ENCODE measurements at places on chromosomes 13 and 19.

GRCh38 chr13:48431987-48432615 lies 19.2 kb upstream of the LPAR6 start:
- DNase-seq = no peak
- no peaks in the 10 kb centered on the region for H3K36me3 ChIP-seq
- no peak overlapping the region for H3K4me3 ChIP-seq
- no peaks in the 10 kb centered on the region for H3K27me3 ChIP-seq
- H3K4me1 ChIP-seq = no peaks in the 10 kb centered on the region
- no peak overlapping the region for H3K27ac ChIP-seq

- no peak overlapping the region for H3K4me3 ChIP-seq
- no peaks in the 10 kb centered on the region for H3K27me3 ChIP-seq
- DNase-seq = no peak
- no peaks in the 10 kb centered on the region for H3K36me3 ChIP-seq
- no peak overlapping the region for H3K27ac ChIP-seq
Measured at GRCh38 chr19:34844277-34844676, 71.3 kb upstream of the ZNF599 start.

- H3K4me3 ChIP-seq = no peak overlapping the region
- H3K27ac ChIP-seq = no peak overlapping the region
- H3K36me3 ChIP-seq = no peaks in the 10 kb centered on the region
- DNase-seq = no peak
- H3K27me3 ChIP-seq = no peaks in the 10 kb centered on the region
- H3K4me1 ChIP-seq = no peaks in the 10 kb centered on the region
Measured at GRCh38 chr13:30021611-30022010, 171.2 kb upstream of the UBL3 start.

- no peak overlapping the region for H3K4me3 ChIP-seq
- peaks cover 60% of the 10 kb centered on the region for H3K36me3 ChIP-seq
Measured at GRCh38 chr19:32631381-32631780, 43.6 kb downstream of the ANKRD27 start.

GRCh38 chr19:48734625-48735024 lies 5.8 kb downstream of the RASIP1 start:
- no peaks in the 10 kb centered on the region for H3K36me3 ChIP-seq
- H3K4me1 ChIP-seq = peaks cover 10% of the 10 kb centered on the region
- no peak for DNase-seq
- no peak overlapping the region for H3K27ac ChIP-seq
- no peaks in the 10 kb centered on the region for H3K27me3 ChIP-seq

DNA sequence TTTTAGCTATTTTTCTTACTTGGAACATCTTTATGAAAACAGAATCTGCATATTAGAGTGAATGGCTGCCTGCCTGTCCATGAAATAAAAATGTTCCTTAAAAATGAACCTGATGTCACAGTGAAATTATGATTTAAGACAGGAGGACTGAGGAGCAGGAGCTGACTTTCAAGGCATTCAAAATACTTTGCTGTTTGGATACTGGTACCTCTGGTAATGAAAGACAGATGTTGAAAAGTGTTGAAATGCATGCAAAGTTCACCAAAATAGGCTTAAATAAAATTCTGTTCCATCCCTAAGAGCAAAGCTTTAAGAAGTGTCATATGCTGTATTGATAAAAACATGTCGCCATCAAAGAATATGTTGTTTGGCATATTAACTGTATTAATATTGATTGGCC lies 1.7 kb downstream of the ARHGEF7 start:
- peaks cover 11% of the 10 kb centered on the region for H3K4me1 ChIP-seq
- H3K27ac ChIP-seq = no peak overlapping the region
- H3K4me3 ChIP-seq = no peak overlapping the region
- H3K36me3 ChIP-seq = no peaks in the 10 kb centered on the region

GRCh38 chr13:99067159-99067985 lies 89.5 kb upstream of the DOCK9 start:
- no peaks in the 10 kb centered on the region for H3K27me3 ChIP-seq
- H3K4me1 ChIP-seq = peaks cover 11% of the 10 kb centered on the region
- no peak overlapping the region for H3K27ac ChIP-seq
- H3K36me3 ChIP-seq = no peaks in the 10 kb centered on the region

DNA sequence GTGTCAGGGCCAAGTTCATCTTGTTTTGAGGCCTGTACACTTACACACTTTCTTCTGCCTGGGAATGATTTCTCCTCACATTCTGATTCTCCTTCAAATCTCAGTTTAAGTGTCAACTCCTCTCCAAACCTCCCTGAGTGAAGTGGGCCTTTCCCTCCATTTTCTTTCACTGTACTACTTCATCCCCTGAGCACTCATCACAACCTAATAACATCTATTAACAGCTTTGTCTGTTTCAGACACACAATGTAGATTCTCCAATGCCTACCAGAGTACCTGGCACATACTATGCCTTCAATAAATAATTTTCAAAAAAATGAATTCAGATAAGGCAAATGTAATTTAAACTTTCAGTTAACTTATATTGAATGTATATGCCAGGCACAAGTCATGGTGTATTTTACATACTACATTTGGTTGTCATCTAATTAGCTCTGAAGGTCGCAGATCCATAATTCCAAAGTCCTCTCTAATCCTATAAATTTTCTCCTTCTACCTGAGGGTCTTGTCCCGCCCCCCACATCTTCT lies 357 bp upstream of the COG6 start:
- no peaks in the 10 kb centered on the region for H3K27me3 ChIP-seq
- no peak for DNase-seq
- peak overlapping the region; percentile 70 for H3K27ac ChIP-seq
- peaks cover 11% of the 10 kb centered on the region for H3K4me1 ChIP-seq

- peak overlapping the region; percentile 93 for H3K4me3 ChIP-seq
- H3K27ac ChIP-seq = peak overlapping the region; percentile 98
- H3K4me1 ChIP-seq = no peaks in the 10 kb centered on the region
- peak; percentile 96 for DNase-seq
- no peaks in the 10 kb centered on the region for H3K36me3 ChIP-seq
- H3K27me3 ChIP-seq = no peaks in the 10 kb centered on the region
Measured at GRCh38 chr19:13154241-13154778, 4.1 kb downstream of the IER2 start.

DNA sequence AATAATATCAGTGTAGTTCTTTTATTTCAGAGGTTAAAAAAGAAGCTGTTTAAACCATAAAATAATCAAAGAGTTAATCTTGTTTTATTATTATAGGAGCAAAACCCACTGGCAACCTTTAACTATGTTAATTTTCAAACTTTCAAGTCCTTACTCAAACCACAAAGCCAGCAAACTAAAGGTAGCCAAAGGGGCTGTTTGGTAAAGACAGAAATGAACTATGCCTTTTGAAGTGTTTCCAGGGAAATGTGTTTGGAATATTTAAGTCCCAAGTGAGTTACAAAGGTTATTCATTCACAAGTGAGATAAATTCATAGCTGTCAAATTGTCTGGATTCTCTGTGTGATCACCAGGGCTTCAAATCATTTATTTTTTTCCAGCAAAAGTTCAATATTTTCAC lies 264.7 kb downstream of the MZT1 start:
- no peaks in the 10 kb centered on the region for H3K4me1 ChIP-seq
- DNase-seq = no peak
- no peaks in the 10 kb centered on the region for H3K27me3 ChIP-seq
- no peak overlapping the region for H3K4me3 ChIP-seq
- no peak overlapping the region for H3K27ac ChIP-seq
- no peaks in the 10 kb centered on the region for H3K36me3 ChIP-seq

GRCh38 chr19:35781650-35782049 lies 6.3 kb downstream of the ARHGAP33 start:
- H3K27me3 ChIP-seq = no peaks in the 10 kb centered on the region
- H3K4me1 ChIP-seq = no peaks in the 10 kb centered on the region
- H3K27ac ChIP-seq = no peak overlapping the region
- DNase-seq = no peak

DNA sequence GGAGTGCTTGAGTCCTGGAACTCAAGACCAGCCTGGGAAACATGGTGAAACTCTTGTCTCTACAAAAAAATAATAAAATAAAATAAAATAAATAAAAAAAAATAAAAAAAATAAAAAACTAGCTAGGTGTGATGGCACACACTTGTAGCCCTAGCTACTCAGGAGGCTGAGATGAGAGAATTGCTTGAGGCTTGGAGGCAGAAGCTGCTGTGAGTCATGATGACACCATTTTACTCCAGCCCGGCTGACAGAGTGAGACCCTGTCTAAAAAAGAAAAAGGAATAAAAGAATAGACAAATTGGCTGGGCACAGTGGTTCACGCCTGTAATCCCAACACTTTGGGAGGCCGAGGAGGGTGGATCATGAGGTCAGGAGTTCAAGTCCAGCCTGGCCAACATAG lies 1168.9 kb downstream of the SLITRK5 start:
- no peak overlapping the region for H3K27ac ChIP-seq
- H3K4me3 ChIP-seq = no peak overlapping the region
- no peaks in the 10 kb centered on the region for H3K36me3 ChIP-seq
- DNase-seq = no peak
